T-helper 1 cell (primary cell): ENCODE measurements at places on chromosomes 11 and 22.

GRCh38 chr22:26860301-26860700, 202.9 kb downstream of the MIAT start:
- DNase-seq: no peak

DNA sequence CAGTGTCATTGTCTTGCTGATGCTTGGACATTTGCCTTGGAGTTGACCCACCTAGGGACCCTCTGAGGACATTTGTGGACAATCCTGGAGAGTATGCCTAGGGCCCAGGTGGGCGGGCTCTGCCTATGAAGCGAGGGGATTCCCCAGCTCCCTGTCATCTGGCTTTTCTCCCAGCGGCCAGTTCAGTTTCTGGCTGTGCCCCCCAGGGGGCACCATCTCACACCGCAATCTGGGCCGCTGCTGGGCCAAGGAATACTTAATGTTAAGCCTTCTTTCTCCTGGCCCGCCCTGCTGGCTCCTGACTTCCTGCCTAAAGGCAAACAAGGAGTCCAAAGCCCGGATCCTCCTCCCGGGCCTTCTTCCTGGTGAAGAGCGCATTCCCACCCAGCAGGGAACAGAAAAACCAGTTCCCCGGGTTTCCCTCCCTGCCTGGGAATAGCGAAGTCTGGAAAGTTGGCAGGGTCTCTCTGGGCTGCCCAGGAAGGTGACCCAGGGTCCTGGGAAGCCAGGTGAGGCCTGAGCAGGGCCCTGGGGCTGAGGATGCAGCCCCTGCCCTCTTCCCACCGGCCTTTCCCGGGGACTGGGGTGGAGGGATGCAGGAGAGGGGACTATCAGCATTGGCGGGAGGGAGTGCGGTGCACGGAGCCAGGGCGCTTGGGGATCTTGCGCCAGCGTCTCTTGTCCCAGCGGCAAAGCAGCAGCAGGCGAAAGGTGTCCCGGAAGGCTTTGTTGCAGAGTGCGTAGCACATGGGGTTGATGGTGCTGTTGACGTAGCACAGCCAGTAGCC, 11.9 kb downstream of the CHRM1 start:
- DNase-seq: no peak

DNA sequence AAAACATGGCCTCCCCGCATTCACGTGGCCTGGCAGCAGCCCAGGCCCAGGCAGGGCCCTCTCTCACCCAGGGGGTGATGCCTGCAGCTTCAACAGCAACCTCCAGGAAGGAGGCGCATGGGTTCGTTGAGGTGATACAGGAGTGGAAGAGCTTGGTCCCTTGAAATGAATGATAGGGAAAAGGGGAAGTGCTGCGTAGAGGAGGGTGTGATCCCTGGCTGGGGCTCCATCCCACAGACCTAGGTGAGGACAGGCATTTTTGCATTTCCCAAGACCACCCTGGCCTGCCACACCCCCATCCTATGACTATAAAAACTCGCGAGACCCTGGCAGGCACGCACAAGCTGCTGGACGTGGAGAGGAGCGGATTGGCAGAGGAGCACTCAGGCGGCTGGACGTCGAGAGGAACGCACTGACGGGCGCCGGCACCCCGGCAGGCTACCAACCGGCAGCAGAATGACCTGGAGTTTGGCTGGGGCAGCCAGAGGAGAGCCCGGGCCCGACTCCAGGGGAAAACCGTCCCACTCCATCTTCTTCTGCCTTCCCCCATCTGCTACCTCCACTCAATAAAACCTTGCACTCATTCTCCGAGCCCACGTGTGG, 32.6 kb downstream of the RTN4R start:
- DNase-seq: no peak

GRCh38 chr11:62081378-62082291, 42.2 kb upstream of the INCENP start:
- peak; percentile 67 for DNase-seq

DNA sequence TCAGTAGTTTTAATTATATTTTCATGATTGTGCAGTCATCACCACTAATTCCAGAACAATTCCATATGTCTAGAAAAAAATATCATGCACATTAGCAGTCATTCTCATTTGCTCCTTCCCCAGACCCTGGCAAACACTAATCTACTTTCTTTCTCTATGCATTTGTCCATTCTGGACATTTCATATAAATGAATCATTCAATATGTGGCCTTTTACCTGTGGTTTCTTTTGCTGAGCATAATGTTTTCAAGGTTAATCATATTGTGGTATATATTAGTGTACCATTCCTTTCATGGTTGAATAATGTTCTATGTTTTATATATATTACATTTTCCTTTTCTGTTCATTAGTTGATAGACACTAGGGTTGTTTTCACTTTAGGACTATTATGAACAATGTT, 811.1 kb upstream of the RAG2 start:
- no peak for DNase-seq

GRCh38 chr22:38869663-38870062, 2.4 kb downstream of the CBX6 start:
- DNase-seq: no peak
